ENCODE measurements at places on chromosomes 3 and 15. TPM values are rescaled to one million over a fixed set of nuclear protein-coding genes. Genes with fewer than 3 reads are reported as not detected.
A peak's percentile ranks its signal among the peaks of the same experiment; 100 is the strongest.

- no peak for DNase-seq
These were observed 1.0 kb upstream of the NR2E3 start for GRCh38 chr15:71809346-71809745.

Gene SCN11A
- total RNA-seq = 0.16 TPM

DNA sequence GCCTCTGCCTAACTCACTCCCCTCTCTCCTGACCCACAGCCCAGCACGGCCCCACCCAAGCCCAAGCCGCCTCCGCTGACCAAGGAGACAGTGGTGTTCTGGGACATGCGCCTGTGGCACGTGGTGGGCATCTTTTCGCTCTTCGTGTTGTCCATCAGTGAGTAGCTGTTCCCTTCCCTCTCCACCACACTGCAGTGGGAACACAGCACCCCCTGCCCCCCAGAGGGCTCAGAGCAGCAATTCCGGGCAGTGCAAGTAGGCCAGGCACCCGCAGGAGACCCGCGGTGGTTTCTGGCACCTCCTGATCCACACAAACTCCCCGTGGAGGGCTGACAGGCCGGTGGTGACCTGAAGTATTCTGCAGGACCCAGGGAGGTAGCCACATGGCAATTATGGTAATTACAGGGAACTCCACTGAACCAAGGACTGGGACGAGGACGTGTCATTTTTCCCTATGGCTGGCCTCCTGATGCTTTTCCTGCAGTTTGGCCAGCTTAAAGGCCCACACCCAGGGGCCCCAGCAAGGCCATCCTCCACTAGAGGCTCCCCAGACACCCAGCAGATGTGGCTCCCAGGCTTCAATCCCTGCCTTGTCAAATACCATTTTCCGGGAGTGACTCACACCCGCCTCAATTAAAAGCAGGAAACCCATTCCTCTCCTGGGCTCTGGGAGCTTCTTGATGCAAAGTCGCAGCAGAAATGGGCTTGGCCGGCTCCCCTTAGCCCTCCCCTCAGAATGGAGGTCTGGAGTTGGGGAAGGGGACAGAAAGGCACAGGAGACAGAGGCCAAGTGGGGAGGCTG lies 4.8 kb downstream of the TMIE start:
- DNase-seq = no peak

- DNase-seq = no peak
These were observed 43.1 kb downstream of the ZNF710 start for GRCh38 chr15:90044191-90044590.

Gene KCNMB3
- total RNA-seq = 2.3 TPM

DNA sequence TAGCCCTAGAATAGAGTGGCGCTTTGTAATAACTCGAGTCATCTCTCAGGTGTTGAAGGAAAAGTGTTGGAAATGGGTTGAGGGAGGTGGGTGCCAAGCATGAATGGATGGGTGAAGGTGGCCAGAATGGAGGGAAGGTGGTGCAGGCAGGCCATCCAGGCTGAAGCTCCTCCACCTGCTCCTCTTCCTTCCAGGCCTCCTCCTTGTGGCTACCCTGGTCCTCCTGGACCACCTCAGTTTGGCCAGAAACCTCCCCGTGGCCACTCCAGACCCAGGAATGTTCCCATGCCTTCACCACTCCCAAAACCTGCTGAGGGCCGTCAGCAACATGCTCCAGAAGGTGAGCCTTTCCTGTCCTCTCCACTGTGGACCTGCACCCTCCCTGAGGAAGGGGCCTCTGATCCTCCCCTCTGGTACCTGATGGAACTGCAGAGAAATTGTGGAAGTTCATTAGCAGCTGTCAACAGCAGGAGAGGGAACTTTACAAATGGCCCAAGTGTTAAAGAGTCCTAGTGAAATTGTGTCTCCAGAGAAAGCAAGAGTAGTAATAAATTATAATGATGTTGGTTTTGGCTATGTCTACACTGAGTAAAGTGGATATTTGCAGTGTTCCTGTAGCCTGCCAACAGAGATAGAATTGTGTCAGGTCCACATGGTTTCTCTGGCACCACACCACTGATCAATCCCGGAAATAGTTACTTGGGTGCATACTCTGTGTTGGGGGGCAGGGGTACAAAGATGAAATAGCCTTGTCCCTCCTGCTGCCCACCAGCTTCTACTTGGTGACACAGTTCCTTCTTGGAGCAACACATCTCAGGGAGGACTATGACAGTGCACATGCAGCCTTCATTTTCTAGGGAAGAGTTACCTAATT lies 1.6 kb downstream of the IL12A start:
- DNase-seq = no peak

- no peak for DNase-seq
These were observed 33.8 kb downstream of the COL6A5 start for GRCh38 chr3:130379274-130379673.

- DNase-seq = peak; percentile 12
These were observed 135.7 kb upstream of the IL12A start for GRCh38 chr3:159852821-159853505.

DNA sequence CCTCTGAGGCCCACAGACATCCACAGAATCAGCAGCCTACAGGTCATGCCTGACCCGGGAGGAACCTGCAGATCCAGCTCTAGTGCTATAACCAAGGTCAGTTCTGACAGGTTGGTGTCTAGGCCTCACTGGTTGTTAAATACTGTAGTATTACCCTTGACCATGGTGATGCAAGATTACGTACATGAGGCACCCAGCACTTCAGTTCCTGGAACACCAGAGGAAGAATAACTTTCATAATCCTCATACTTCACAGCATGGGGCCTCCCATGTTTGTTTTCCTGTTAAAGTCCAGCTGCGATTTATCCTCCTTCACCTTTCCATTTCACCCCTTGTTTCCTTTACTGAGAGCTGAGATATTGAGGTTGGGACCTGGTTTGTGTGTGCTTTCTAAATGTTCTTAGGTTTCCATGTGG lies 34.4 kb upstream of the GLCE start:
- peak; percentile 37 for DNase-seq

DNA sequence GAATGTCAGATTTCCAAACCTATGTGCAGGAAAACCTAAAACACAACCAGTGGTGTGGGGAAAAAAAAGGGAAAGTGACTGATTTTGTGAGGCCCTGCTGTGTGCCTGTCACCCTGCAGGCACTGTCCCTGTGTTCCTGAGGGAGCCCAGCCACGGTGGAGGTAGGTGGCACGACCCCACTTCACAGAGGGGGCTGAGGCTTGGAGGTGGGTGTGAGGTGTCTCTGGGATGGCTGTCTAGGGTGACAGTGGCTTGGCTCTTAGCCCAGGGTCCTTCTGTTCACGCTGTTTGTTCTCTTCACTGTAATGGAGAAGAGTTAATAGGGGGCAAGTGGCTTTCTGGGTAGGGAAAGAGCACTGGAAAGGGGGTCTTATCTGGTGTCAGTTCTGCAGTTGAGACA lies 22.6 kb downstream of the RASGRF1 start:
- DNase-seq = no peak

DNA sequence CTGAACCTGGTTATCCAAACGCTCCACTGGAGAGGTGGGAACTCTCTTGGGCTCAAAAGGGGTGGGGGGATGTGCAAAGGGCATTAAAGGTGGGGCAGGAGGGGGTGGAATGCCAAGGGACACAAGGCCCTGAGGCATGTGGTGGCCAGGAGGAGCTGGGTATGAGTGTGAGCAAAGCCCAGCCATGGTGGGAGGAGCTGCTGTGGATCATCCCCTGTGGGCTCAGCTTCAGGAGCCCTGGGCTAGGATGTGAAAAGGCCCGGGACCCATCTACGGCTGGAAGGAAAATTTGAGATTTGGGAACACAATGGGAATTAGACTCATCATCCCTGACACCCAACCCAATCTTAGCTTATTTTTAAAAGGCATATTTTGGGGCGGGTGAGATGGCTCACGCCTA lies 33.3 kb downstream of the MGLL start:
- no peak for DNase-seq

DNA sequence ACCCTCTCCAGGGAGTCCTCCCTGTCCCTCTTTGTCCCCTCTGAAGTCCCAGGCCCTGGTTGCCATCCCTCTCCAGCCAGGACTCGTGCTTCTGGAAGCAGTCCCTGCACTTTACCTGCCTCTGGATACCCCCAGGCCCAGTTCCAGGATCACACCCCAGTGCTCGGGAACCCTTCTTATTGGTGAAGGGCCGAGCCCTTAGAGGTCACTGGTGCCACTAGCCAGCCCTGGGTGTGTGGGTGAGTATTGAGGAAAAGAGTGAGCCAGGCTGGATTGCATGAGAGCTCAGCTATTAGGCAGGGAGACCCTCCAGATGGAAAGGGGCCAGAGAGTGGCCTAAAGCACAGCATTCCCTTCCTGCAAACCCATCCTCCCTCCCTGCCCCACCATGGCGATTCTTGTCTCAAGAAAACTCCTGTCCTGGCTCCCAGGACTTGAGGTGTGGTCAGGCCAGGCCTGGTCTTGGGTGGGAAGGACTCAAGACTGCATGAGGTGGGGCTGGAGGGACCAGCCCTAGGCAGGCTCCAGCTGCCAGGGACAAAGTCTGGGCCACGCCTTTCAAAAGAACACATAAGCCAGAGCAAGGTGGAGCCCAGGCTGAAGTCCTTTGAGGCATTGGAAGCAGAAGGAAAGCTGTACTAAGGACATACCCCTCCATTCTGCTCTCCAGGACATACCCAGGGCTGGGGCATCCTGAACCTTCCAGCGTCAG lies 4.8 kb upstream of the PHGR1 start:
- no peak for DNase-seq

Gene C3orf22
- not detected for total RNA-seq

Gene AMIGO3
- not detected for total RNA-seq

Gene GPR149
- 2.6 TPM for total RNA-seq

DNA sequence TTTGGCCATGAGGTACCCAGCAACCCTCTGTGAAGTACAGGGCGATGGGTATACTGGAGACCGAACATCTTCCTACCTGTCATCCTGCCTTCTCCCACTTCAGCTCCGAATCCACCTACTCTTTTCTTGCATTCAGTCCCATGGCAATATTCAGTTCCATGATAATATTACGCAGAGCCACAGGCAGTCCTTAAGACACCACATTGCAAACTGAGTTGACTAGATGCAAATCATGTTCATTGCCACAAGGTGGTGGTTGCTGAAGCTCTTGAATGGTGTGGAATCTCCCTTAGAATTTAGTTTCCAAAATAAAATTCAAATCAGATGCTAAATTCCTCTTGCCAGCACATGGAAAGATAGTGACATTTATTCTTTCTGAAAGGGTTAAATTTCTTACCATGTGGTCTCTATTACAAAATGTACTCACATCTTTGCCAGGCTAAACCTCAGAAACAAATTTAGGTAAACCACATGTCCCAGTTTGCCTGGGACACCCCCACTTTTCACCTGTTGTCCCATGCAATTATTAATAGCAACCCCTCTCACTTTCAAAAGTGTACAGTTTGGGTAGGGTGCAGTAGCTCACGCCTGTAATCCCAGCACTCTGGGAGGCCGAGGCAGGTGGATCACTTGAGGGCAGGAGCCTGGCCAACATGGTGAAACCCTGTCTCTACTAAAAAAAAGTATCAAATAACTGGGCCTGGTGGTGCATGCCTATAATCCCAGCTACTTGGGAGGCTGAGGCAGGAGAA lies 1.7 kb upstream of the NME9 start:
- DNase-seq = no peak

- DNase-seq = no peak
These were observed 22.5 kb downstream of the LRRC28 start for GRCh38 chr15:99273801-99274200.

- peak; percentile 86 for DNase-seq
These were observed 28.1 kb upstream of the CNBP start for GRCh38 chr3:129211772-129212171.

DNA sequence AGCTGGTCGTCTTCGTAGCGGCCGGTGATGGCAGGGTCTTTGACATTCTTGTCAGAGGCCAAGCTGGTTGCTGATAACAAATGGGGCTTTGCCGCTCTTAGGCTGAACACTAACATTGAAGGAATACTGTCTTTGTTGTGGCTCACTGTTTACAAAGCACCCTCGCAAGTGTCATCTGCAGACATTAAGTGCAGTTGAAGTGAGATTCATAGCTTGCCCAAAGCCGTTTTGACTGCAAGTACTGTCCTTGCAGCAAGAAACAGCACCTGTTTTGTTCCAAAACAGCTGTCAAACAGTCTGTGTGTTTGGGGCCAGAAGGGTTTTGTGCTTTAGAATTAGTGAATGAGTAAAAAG lies 568 bp downstream of the SENP2 start:
- no peak for DNase-seq

DNA sequence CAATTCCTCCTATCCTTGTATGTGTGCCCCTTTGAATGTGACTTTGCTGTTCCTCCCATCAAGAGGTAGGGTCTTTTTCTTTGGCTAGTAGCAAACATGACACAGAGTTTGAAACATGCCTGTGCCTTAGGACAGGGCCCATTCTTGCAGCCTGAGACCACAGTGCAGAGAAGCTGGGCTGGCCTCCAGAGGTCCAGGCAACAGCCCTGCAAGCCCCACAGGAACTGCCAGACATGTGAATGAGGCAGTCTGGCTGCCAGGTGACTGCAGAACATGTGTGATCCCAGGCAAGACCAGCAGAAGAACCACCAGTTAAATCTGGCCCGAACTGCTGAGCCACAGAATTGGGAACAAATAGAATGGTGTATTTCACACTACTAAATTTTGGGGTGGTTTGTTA lies 1.2 kb upstream of the HGD start:
- no peak for DNase-seq

DNA sequence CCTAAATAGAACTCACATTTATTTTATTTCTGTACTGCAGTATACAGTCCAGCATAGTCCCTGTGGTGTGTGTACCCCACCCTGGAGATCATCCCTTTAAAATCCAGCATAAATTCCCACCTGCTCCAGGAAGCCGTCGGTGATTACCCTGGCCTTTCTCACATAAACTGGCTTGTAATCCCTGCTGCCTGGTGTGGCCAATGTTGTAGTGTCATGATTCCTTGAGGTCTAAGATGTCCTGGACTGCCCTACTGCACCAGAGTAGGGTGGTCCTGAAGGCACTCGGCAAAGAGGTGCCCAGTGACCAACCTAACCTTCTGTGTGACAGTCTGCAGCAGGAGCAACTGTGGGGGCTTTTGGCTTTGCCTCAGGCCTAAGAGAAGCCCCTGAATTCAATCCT lies 58.9 kb downstream of the ITGA11 start:
- peak; percentile 3 for DNase-seq

DNA sequence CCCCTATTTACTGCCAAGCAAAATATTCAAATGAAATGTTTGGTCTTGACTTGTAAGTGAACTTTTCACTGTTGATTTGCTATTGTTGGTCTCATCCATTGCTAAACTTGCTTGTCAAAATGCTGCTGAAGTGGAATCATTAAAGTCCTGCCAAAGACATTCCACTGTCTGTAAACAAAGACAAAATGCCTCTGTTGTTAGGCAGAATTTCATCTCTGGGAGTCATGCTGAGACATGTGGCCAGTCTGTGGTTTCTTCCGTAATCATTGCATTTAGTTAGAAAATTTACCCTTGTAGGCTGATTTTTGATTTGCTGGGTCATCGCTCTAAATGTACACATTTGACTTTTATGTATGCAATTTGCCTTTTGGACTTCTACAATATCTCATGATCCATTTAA lies 577.7 kb downstream of the MECOM start:
- no peak for DNase-seq

Gene ASB14
- total RNA-seq = not detected

- DNase-seq = no peak
These were observed 262.6 kb downstream of the MECOM start for GRCh38 chr3:169400874-169401273.

Measured in adrenal gland (tissue), 19 donors.